ENCODE measurements at places on chromosomes 5 and 9.

DNA sequence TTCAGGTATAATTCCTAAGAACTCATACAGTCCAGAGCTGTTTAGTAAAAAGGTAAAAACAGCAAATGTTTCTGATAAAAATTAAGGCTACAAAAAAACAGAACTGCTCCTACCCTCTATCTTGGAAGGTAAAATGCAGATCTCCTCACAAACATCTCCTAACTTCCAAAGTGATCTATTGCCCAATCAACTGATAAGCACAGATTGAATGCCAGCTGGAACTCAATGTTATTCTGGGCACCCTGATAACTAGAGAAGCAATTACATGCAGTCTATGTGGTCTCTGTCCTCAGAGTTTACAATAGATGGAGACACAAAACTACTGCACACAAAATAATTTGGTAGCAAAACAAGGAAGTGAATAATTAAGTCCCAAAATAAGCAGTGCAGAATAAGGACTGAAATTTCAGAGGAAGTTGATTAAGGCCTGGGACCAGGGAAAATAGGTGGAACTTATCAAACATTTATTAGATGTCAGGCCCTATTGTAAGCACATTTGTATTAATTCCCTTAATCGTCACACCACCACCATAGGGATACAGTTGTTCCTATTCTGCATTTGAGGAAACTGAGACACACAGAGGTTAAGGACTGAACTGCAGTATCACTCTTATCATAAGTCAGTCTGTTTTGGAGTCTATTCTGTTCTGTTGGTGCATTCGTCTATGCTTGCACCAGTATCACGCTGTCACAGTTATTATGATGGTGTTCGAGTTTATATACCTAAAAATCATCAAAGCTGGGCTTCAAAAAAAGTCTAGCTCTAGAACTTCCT, 102.2 kb upstream of the TARS1 start:
- no peak for DNase-seq

DNA sequence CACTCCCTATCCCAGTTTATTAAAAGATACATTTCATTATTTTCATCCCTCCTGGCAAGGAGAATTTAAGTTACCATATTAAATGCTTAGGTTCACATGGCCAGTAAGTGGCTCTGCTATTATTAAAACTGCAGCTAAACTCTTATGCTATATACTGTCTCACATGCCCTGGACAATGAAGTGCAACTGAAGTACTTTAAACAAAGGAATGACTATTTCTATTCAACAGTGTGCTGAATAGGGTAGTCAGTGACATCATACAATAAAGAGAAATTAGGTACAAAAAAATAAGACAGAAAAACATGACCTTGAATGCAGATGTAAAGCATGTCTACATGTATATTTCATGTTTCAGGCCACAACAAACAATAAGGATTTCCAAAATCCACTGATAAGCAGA, 282.6 kb upstream of the SMC2 start:
- DNase-seq: no peak

DNA sequence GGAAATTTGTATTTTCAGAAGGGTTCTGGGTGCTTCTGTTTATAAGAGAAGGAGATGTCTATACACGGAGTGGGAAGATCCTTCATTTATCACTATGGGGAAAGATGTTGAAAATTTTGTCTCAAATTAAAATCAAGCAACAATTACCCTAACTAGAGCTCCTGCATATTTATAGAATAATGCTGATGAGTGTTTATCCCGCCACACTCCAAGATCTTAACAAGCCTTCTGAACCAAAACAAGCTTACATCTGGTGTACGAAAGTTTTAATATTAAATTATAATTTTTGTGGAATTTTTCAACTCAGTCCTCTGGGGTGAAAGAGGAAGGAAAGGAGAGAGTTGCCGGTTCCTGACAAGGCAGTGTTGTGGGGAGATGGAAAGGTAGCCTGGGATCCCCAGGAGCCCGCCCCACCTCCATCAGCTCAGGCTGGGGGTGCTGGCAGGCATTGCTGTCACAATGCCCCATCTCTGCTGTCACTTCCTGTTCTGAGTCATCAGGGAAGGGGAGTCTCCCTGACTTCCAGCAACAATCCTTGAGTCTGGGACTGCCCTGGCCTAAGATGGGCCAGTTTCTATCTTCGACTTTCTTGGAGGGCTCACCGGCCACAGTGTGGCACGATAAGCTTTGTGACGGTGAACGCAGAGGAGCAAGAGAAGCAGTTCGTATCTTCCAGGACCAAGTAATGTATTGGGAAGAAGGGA, 64.5 kb downstream of the ERAP1 start:
- no peak for DNase-seq

DNA sequence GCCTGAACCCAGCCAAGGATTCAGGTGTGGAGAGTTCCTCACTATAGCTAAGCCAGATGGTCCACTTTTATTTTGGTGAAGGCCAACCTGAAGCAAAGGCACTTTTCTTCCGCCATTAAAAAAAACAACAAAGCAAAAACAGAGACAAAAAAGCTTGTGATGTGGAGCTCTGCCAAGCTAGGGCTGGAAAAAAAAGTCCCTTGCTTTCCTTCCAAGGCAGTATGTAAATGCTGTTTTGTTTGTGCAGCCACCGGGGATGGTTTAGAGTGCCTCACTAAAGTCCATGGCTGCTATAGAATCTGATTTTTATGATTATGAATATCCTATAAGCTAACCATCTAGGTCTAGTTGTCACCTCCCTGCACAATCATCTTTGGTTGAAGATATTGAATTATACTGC, 14.9 kb downstream of the MEGF10 start:
- no peak for DNase-seq

GRCh38 chr5:73564675-73565074, 764 bp downstream of the ANKRA2 start:
- no peak for DNase-seq

DNA sequence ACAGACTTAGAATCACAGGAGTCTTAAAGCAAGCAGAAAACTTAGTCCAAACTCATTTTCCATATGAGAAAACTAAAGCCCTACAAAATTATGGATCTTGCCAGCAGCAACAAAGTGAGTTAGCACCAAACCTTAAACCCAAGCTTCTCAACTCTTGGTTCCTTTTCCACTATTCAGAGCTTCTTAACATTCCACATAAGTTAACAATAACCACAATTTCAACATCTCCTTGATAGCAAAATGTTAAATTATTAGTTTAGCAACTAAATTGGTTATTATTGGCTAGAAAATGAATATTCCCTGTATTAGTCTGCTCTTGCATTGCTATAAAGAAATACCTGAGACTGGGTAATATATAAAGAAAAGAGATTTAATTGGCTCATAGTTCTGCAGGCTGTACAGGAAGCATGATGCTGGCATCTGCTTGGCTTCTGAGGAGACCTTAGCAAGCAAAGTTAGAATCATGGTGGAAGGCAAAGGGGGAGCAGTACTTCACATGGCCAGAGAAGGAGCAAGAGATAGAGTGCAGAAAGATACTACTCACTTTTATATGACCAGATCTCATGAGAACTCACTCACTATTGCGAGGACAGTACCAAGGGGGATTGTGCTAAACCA, 26.2 kb upstream of the ARSB start:
- DNase-seq: no peak

GRCh38 chr5:73515232-73515631, 17.0 kb downstream of the BTF3 start:
- no peak for DNase-seq

- no peak for DNase-seq
Observed at GRCh38 chr5:72599519-72600370, 92.5 kb upstream of the ZNF366 start.

- no peak for DNase-seq
Observed at GRCh38 chr5:179795049-179795862, 1.5 kb downstream of the LTC4S start.

GRCh38 chr5:147547730-147548129, 37.9 kb upstream of the DPYSL3 start:
- no peak for DNase-seq

- no peak for DNase-seq
Observed at GRCh38 chr9:36018891-36019720, 17.6 kb upstream of the RECK start.

DNA sequence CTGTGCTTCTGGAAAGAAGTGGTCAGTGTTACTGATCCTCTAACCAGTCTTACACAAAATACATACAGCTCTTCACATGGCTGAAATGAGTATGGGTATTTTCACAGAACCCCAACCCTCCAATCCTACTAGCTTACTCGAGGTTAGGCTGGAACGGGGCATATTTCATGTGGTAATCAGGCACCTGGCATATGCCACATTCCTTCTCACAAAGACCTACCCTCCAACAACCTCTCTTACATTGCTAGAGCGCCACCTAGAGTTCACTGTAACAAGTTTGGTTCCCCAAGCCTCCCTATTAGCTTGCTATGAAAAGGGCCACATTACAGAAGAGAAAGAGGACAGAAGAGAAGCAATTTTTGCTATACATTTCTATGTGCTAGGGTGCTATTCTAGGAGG, 597.3 kb downstream of the PRELID2 start:
- DNase-seq: no peak

GRCh38 chr9:123816817-123817472, 113.0 kb downstream of the DENND1A start:
- no peak for DNase-seq

DNA sequence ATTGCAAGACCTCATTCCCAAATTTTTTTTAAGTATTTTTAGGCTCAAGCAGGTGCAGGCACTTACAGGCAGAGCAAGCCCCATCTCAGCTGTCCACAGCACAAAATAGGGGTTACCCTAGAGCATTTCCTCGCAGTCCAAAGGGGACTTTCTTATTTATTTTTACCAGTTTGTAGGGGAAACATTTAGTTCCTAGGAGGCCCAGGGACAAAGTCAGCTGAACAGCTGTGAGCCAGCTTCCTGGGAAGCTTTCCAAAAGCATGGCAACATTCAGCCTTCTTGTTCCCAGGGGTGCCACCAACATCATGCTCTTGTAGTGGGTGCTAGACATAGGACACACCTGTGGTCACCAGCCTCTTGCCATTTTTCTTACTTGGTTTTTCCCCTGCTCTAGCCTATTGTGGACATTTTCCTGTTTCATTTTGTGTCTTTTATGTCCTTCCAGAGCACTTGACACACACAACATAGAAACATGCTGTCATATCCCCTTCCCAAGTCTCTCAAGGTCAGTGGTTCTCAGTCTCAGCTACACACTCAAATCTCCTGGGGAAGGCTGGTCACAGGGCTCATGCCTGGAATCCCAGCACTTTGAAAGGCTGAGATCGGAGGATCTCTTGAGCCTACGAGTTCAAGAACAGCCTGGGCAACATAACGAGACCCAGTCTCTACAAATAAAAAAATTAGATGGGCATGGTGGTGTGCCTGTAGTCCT, 38.2 kb downstream of the HAVCR1 start:
- no peak for DNase-seq

DNA sequence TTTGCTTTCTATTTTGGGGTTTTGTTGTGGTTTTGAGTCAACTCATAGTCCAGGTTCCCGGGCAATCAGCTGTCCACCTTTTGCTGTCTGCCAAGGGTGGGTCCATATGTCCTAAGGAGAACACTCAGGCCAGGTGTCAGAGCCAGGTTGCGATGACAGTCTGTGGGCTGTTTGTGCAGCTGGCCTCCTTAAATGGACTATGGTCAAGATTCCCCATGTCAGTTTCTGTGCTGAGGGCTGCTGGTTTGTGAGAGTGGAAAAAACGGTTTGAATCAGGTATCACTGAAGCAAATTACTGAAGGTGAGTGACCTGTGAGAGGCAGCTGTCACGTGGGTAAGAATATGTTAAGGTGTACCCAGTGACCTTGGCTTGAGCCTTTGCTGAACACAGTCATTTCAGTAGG, 33.0 kb downstream of the SNX30 start:
- DNase-seq: no peak

- DNase-seq: no peak
Observed at GRCh38 chr5:93622240-93622885, 39.3 kb downstream of the NR2F1 start.

- no peak for DNase-seq
Observed at GRCh38 chr9:89595646-89596045, 9.2 kb upstream of the GADD45G start.

DNA sequence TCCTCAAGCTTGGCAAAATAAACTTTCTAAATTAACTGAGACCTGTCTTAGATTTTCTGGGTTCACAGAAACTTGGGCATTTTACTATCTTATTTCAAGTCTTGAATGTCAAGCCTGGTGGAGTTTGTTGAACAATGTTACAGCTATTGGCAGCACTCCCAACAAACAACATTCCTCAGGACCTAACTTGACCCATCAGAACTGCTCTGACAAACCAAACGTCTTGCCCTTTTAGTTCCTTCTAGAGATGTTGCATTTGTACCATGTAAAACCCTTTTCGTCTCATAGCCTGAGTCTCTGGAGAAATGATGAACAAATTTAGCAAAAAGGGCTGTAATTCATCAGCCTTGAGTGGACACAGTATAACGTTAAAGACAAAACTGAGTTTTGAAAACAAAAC, 51.1 kb downstream of the GNA14 start:
- DNase-seq: no peak

GRCh38 chr9:76438841-76439588, 20.0 kb upstream of the GCNT1 start:
- no peak for DNase-seq

DNA sequence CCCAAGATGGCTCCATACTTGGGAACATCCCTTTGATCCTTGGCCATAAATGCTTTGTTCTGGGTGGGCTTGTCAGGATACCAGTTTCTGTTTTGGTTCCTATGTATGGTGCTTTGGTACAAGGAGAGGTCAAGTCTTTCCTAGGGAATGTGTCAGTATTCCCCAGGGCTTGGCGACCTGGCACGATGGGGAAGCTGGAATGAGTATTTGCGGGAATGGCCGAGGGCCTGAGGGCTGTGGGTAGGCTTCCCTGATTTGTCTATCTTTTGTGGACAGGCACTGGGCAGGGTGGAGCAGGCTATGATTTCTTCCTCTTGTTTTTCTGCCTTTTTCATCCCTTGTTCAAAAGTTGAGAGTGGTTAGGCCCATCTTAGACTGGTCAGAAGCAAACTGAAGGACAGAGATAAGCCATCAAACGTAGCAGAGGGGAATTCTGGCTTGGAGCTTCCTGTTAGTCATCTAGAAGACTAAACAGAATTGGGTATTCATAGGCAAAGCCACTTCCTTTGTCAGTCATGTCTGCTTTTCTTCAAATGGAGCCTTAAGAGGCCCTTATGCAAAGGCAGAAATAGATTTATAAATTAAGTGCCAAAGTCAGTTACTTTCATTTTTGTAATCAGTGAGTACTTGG, 13.7 kb downstream of the DOCK2 start:
- DNase-seq: no peak

DNA sequence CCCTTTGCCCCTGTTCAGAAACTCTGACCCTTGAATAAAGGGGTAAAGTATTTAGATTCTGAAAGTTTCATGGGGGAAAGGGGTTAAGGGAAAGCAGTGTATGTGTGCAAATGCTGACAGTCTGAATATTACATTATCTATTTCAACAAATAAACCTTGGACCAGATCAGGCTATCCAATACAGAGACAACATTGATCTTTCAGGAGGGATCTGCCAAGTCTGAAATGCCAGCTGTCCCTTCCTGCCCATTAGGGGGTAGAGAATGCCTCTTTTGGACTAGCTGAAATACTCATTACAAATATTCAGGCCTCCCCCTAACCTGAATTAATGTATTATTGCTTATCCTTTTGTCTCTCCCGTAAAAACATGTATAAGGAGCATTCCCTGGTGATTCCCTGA, 219.5 kb downstream of the NR3C1 start:
- no peak for DNase-seq
